CD4-positive, alpha-beta T cell treated with Interleukin-1 beta for 1 hour (primary cell): ENCODE measurements at places on chromosomes 5 and 9.

GRCh38 chr9:105067895-105068580 is 140.1 kb upstream of the ABCA1 start:
- DNase-seq: no peak

GRCh38 chr9:28624771-28625170 is 1051.5 kb upstream of the C9orf72 start:
- no peak for DNase-seq

DNA sequence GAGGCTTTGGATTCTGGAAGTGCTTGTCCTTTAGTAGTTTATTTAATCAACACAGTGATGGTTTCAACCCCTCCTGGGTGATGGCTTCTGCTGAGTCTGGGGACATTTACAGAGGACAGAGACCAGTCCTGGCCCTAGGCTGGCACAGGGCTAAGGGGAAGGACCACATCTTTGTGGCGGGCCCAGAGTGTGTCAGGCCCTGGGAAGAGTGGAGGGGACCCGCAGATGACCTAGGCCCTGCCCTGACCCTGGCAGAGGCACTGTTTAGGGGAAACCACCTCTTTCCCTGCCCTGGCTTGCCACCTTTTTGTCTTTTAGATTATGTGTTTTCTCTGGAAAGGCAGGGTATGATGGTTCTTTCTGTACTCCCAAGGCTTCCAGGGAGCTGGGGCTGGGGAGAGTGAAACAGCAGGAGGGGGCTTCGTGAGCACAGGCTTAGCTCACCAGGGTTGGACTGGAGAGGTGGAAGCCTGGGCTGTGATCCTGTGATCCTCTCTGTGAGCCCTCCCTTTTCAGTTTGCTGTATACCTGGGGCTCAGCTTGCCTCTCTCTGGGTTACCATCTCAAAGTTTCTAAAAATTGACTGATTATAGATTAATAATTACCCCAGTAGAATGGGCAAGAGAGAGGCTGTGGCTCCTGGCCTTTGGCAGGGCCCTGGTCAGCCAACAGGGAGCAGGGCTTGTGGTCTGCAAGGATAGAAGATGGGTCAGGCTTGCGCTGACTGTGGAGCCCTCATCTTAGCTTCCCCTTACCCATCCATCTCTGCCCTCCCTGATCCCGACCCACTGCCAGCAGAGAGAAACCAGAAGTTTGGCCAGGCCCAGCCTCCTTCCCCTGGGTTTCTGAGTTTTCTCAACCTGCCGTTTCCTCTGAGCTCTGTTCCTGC is 1.7 kb upstream of the SYNPO start:
- DNase-seq: no peak

DNA sequence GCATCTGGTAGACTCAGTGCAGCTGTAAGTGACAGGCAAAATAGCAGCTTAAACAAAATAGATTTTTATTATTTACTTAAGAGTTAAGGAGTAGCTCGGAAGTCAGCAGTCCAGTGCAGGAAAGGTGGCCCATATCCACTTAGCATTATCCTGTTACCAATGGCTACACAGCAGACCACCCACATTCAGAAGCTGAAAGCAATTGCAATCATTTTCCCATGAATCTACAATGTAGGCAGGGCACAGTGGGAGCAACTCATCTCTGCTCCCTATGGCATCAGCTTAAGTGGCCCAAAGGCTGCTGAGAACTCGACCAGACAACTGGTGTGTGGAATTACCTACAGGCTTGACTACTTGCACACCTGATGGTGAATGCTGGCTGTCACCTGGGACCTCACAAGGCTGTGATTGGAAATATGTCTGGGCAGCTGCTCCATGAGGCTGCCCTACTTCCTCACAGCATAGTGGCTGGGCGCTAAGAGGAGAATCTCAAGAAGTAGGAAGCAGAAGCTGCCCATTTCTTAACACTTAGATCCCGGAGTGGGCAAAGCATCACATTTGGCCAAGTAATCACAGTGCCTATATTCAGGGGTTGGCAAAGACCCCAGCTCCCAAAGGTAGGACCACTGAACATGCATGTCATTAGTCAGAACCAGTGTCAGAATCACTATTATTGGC is 56.4 kb downstream of the SNX18 start:
- no peak for DNase-seq

DNA sequence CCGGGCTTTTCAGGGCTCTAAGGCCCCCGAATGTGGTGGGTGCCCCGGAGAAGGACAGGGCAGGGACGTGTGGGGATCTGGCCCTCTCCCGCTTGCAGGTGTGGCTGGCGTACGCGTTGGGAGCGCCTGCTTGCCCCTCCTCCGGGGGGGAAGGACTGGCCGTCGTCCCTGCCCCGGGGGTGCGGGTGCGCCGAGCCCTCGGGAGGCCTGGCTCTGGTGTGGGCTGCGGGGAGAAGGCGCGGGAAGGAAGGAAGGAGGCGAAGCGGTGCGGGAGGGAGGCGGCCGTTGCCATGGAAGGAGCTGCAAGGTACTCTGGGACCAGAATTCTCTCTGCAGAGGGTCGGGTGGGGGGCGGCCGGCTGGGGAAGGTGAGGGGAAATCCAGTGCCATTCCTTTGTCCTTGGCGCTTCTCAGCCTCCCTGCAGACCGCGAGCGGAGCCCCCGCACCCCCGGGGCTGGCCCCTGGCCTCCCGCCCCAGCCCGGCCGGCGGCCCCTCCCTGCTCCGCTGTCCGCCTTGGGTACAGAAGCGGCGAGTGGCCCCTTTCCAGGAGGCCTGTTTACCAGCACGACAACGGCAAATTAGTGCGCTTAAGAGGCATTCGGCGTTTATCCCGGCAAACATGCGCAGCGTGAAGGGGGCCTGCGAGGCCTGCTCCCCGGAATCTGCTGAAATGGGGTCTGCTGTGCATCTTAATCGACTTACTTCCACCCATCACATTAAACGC is 67.1 kb upstream of the UNC5A start:
- DNase-seq: no peak

DNA sequence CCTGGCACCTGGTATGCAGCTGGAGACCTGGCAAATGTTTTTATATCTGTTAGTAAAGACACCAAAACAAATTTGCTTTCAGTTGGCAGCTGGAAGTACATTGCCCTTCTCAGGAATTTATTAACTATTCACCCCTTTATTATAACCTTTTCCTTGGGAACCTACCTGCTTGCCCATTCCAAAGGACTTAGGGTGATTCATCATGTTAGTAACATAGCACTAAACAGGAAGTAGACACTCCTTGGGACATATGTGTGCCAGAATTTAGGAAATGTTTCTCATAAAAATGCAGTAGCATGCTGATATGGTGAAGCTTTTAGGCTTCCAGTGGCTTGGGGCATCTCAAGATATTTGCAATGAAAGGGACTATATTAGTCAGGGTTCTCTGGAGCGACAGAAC is 184.2 kb downstream of the DMAC1 start:
- no peak for DNase-seq
